ENCODE measurements at places on chromosomes 13 and 19.

DNA sequence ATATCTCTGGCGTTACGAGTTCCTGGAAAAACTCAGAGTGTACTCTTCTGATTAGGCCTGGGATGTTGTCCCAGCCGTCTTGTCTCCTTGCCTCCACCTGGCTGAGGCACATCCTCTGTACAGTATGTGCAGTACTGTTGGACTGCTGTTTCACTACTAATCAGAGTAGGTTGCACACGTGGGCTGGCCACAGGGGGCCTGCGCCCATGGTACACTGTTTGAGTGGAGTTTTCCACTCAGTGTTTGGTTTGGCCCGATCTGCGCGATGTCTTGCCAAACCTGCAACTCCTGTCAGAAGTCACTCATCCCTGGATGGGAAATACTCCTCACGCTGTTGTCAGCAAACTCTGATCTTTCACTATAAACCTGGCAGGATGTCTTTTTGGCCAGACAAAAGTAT, 189.6 kb upstream of the CSNK1A1L start:
- DNase-seq = no peak

DNA sequence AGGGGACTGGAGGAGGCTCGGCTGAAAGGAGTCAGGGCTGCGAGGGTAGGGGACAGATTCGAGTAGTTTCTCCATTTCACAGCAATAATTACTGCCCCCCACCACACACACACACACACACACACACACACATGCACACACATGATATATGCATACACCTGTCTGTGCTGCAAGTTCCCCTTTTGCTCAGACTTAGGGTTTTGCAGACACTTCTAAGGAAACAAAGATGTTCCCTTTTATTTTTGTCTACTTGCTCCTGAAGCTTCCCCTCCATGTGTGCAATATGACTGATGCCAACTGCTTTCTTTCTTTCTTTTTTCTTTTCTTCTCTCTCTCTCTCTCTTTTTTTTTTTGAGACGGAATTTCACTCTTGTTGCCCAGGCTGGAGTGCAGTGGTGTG, 13.4 kb downstream of the MBD3L2B start:
- DNase-seq = no peak

GRCh38 chr19:55720214-55720746, 17.9 kb downstream of the NLRP9 start:
- DNase-seq = no peak

DNA sequence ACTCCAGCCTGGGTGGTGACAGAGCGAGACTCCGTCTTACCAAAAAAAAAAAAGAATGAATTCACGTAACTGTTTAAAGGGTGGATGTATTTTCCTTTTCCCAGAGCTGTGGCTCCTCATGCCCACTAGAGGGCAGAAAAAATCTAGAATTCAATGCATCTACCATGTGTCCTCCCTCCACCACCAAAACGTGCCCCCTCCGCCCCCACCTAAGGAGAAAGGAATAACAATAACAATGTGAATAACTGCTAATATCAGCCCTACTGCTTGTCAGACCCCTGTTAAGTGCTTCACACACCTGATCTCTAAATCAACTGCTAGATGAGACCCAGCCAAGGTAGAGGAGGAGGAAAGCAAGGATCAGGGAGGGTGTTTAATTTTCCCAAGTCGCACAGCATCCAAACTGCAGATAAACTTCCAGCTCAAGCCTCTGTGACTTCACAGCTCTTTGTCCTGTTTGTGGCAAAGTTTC, 20.2 kb upstream of the PNMA8B start:
- DNase-seq = no peak

DNA sequence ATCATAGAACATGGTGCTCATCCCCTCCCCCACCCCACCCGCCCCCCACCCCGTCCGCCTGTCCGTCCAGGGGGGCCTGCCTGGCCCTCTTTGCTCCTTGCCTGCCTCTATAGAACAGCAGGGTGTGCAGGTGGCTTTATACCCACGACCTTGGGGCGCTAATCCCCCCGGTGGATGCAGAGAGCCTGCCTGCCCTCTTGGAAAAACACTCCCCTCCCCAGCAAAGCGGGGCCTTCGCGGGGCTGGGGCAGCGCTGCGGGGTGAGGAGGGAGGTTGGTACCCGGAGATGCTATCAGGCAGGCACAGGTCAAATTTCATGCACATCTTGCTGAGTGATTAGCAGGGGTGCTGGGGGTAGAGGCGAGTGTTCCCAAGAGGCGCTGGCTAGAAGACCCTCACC, 21.9 kb downstream of the RFX1 start:
- DNase-seq = no peak

DNA sequence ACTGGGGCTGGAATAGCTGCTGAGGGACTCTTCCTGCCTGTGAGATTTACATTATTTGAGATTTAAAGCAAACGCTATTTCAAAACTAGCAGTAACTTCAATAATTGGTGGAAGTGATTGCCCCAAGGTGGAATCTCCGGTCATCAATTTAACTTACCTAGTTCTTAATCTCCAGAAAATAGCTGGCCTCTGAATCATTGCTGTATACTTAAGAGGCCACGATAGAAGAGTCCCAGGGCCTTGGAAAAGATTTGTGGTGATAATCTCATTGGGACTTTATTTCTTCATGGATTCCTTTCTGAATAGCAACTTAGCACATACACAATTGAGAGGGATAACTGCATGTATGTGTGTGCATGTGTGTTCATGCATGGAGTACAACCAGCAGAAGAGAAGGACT, 120.2 kb downstream of the DNAJC15 start:
- DNase-seq = no peak

- no peak for DNase-seq
Measured at GRCh38 chr13:38766799-38767198, 79.9 kb downstream of the FREM2 start.

GRCh38 chr19:30167976-30168635, 204.1 kb upstream of the ZNF536 start:
- DNase-seq = no peak

DNA sequence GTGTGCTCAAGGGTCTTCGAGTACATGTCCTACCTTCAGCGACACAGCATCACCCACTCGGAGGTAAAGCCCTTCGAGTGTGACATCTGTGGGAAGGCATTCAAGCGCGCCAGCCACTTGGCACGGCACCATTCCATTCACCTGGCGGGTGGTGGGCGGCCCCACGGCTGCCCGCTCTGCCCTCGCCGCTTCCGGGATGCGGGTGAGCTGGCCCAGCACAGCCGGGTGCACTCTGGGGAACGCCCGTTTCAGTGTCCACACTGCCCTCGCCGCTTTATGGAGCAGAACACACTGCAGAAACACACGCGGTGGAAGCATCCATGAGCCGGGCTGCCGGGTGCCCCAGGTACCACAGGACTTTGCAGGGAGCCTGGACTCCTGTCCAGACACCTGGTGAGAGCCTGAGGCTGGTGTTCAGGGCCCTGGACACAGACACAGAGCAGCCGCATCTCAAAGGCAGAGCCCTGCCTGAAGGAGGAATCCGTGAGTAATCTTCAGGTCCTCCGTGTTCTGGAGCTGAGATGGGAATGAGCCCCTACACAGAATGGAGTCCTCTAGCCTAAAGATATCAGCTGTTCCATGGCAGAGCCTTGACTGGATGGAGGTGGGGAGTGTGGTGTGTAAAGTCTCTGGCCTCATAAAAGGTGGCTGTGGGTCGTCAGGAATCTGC, 1.5 kb downstream of the ZNF581 start:
- no peak for DNase-seq

DNA sequence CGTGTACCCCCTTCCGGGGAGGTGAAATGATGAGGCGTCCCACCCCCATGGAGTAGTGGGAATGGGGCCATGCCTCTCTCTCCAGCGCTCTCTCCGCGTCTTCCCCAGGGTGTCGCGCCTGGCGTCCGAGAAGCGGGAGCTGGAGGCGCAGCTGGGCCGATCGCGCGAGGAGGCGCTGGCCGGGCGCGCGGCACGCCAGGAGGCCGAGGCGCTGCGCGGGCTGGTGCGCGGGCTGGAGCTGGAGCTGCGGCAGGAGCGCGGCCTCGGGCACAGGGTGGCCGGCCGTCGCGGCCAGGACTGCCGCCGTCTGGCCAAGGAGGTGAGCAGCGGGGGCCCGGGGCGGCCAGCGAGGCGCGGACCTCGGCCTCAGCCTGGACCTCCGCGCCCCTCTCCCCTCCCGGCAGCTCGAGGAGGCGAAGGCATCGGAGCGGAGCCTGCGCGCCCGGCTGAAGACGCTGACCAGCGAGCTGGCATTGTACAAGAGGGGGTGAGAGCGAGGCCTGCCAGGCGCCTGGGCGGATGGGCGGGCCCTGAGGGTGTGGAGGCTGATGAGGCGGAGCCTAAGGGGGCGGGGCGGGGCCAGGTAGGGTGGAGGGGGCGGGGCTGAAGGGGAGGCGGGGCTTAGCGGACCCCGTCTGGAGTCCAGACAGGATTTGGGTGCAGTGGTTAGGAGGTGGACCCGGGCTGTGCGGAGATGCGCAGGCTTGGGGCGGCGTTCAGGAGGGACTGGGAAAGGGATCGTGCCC, 7.7 kb downstream of the PGLYRP1 start:
- peak; percentile 75 for DNase-seq

GRCh38 chr19:10593148-10593547, 6.0 kb upstream of the AP1M2 start:
- DNase-seq = no peak

DNA sequence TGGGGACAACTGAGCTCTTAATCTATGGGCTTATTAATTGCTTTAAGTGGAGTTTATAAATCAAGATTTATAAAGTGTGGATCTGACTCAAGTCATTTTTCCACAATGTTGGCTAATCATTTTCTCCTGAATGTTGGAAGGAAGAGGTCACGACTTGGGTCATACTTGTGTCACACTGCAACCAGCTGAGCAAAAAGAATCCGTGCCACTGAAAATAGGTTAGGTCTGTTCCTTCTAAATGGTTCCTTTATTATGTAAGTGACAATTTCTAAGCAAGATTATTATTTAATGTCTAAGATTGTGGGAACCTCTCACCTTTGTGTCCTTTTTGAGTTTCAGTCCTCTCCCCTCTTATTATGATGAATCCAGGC, 178.6 kb downstream of the SHISA2 start:
- no peak for DNase-seq

DNA sequence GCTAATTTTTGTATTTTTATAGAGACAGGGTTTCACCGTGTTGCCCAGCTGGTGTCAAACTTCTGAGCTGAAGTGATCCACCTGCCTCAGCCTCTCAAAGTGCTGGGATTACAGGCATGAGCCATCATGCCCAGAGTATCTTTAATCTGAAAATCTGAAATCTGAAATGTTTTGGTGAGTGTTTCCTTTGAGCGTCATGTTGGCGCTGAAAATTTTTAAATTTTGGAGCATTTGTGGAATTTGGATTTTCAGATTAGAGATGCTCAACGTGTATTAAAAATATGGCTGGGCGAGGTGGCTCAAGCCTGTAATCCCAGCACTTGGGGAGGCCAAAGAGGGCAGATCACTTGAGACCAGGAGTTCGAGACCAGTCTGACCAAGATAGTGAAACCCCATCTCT, 5.1 kb upstream of the CPAMD8 start:
- DNase-seq = no peak

- DNase-seq = no peak
Measured at GRCh38 chr19:38285567-38285966, 18.5 kb upstream of the C19orf33 start.

GRCh38 chr13:113369881-113370280, 6.0 kb upstream of the GRTP1 start:
- DNase-seq = no peak

DNA sequence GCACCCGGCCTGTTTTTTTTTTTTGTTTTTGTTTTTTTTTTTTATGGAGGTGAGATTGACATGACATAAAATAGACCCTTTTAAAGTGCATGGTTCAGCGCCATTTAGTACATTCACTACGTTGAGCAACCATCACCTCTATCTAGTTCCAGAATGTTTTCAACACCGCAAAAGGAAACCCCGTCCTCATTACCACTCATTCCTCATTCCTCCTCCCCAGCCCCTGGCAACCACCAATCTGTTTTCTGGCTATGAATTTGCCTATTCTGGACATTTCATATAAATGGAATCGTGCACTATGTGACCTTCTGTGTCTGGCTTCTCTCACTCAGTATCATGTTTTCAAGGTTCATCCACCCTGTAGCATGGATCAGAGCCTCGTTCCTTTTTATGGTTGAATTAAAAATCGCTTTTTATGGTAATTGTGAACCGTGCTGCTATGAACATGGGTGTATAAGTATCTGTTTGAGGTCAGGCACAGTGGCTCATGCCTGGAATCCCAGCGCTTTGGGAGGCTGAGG, 9.9 kb upstream of the ADGRE5 start:
- DNase-seq = no peak

- DNase-seq = peak; percentile 83
Measured at GRCh38 chr19:1864480-1865171, 1.2 kb upstream of the KLF16 start.

DNA sequence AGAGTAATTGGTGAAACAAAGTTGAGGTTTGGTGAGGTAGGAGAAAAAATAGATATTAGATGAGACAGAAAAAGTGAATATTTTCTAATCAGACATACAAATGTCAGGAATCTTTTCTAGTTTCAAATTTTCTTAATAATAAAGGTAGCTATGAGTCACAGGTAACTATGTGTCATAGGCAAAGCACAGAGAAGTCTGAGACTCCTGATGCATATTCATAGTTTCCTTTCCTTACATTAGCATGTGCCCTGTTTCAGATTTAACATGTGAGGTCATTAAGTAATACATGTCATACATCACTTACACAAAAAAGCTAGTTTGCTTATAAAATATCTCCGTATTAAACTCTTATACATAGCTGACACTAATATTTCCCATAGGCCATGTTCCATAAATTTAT, 1141.3 kb upstream of the PCDH20 start:
- no peak for DNase-seq

GRCh38 chr13:75788481-75788981, 152.4 kb downstream of the LMO7 start:
- no peak for DNase-seq

GRCh38 chr13:56586976-56587375, 553.7 kb upstream of the PRR20A start:
- DNase-seq = no peak

DNA sequence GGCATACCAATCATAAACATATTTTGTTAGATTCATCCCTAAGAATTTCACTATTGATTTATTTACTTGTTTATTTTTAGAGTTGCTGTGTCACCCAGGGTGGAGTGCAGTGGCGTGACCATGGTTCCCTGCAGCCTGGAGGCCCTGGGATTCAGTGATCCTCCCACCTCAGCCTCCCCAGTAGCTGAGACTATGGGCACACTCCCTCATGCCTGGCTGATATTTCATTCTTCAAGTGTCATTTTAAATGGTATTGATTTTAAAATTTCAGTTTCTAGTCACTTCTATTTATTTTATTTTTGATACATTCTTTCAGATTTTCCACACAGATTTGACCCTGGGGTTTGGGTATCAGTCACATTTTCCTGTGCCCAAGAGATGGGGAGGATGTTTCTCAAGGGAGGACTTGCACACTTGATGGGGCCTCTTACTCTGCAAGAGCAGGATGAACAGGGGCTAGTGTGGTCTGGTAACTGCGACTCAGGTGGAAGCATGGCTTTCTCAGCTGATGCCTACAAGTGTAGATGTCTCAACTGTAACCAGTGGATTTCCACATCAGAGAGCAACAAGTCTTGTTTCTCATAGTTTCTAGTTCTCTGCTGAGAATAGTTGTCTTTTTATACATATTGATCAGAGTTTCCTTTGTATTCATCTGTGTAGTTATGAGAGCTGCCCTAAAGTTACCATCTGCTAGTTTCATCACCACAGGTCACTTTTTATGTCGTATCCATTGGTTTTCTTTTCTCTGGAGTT, 40.2 kb downstream of the CCNE1 start:
- DNase-seq = peak; percentile 44

- no peak for DNase-seq
Measured at GRCh38 chr19:3701200-3701599, 932 bp upstream of the PIP5K1C start.
